Iris pigment epithelial cell (primary cell): ENCODE measurements at places on chromosomes 4 and X.

GRCh38 chrX:69032601-69033000 lies 132.7 kb downstream of the PJA1 start:
- DNase-seq = no peak

- DNase-seq = no peak
These were observed 18.3 kb downstream of the RNF175 start for GRCh38 chr4:153741541-153741940.

DNA sequence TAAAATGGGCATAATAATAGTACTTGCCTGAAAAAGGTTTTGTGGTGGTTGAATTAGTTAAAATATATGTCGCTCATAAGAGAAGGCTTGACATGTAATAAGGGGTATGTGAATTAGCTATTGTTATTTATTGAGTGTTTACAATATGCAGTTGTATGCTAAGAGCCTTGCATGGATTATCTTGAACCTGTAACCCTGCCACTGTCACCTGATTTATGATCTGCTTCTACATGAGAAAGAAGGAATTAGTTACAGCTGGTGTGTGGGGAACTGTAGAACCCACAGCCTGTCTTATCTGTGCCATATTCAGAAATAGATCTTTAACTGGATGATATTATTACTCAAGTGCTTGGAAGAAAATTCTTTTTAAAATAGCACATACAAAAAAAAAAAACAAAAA lies 227.7 kb downstream of the LDB2 start:
- no peak for DNase-seq

GRCh38 chr4:70706044-70706461 lies 15.7 kb upstream of the RUFY3 start:
- peak; percentile 42 for DNase-seq
